SHP77 (cell line): ENCODE measurements at places on chromosomes 1 and 21.

DNA sequence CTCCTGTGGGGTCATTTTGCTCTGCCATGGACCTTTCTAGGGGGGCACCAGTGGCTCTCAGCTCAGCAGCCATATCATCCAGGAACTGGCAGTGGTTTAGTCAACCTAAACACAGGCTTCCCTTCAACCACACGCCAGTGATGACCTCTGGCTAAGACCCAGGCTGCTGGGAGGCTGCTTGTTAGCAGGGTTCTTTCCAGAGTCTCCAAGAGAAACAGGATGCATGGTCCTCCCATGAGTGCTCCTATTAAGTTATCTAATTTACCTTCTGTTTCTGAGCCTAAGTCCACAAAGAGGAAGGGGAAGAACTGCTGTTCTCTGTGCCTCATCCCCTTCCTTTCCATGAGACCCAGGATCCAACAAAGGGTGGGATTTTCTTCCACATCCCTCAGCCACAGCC lies 137.3 kb upstream of the PLXNA2 start:
- no peak for DNase-seq

- no peak for DNase-seq
Measured at GRCh38 chr1:169565335-169566271, 20.7 kb downstream of the F5 start.

- no peak for DNase-seq
Measured at GRCh38 chr1:184739796-184740195, 14.9 kb downstream of the EDEM3 start.

GRCh38 chr1:37255136-37255795 lies 219.1 kb upstream of the ZC3H12A start:
- DNase-seq, result no peak

DNA sequence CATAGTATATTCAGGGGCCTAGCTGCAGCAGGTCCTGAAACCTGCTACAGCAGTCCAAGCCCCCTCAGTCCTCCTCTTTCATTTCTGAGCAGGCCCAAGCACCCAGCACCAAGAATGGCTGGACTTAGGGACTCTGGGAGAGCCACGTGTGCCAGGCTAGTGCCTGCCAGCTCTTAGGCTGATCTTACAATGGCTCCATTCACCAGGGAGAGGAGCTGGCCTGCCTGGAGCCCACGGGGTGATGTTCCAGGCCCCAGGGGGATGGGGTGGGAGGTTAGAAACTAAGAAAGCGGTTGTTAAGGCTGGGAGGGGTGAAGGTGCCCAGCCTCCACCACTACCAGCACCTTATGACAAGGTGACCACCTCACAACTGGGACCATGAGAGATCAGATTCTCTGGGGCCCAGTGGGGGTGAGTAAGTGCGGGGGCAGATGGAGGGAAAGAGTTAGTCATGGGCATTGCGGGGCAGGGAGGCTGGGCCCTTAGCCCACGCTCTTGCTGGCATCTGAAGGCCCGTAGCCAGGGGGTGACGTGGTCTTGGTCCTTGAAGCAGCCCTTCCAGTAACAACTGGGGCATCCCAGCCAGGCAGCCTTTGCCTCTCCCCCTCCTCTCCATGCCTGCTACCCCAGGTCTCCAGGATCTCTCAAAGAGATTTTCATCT lies 30.3 kb upstream of the CLIC4 start:
- no peak for DNase-seq

DNA sequence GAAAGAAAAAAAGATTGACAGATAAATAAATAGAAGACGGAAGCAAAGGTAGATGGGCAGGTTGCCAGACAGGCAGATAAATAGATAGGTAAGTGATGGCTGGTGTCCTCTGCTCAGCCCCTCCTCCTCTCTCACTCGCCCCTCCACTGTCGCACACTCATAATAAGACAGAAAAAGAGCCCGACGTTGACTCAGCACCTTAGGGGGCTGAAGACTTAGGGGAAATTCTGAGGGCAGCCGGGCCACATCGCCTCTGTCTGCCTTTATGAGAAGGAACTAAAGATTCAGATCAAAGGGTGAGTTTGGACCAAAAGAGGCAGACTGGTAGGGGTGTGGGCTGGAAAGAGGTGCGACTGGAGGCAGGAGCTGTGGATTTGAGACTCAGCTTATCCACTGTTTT lies 158.1 kb upstream of the IGSF21 start:
- DNase-seq, result no peak

DNA sequence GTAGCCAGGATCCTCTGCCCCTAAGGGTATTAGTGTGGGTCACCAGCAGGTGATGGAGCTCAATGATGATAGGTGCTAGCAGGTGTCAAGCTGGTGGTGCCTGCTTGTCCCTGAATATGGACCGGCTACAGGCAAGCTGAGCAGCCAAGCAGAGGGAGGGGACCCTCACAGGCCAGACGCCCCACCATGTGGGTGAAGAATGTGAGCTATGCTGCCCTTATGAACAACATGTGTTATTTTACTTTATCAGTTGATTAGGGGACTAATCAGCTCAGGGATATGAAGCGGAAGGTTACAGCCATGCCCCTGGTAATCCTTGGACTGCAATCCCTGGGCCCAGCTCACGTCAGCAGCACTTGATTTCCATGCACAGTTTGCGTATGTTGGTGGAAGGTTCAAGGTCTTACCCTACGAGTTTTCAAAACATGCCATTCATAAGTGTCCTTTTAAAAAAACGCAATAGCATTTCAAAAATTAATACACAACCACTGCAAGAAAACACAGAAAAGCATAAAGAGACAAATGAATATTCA lies 106.0 kb downstream of the CDC7 start:
- no peak for DNase-seq

DNA sequence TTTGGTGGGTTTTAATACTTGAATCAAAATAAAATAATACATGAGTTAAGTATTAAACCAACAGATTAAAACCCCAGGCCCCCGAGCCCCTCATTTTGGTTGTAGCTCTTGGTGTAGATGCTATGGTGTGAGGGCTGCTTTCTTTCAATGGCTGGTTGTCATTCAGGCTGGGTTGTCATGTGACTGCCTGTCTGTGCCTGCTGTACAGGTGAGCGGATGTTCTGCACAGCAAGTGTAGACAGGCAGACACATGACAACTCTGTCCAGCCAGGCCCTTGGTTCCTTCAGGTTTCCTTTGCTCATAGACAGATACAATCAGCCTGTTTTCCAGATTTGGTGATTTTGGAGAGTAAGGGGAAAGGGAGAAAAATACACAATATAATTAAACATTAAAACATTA lies 281.9 kb upstream of the C1orf105 start:
- no peak for DNase-seq

DNA sequence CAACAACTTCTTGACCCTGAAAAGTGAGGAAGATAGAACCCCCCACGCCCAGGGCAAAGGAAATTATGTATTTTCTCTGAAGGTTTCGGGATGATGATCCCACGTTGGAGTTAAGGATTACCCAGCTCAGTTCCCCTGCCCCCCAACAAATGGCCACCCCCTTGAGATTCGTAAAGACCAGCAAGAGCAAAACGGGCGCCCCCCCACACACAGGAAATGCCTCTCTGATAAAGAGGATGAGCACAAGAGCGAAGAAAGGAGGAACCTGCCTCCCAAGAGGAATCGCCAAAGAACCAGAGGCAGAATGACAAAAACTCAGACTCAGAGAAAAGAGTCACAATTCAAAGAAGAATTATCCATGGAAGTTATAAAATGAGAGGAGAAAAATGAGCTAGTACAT lies 576.9 kb downstream of the MATN1 start:
- no peak for DNase-seq

DNA sequence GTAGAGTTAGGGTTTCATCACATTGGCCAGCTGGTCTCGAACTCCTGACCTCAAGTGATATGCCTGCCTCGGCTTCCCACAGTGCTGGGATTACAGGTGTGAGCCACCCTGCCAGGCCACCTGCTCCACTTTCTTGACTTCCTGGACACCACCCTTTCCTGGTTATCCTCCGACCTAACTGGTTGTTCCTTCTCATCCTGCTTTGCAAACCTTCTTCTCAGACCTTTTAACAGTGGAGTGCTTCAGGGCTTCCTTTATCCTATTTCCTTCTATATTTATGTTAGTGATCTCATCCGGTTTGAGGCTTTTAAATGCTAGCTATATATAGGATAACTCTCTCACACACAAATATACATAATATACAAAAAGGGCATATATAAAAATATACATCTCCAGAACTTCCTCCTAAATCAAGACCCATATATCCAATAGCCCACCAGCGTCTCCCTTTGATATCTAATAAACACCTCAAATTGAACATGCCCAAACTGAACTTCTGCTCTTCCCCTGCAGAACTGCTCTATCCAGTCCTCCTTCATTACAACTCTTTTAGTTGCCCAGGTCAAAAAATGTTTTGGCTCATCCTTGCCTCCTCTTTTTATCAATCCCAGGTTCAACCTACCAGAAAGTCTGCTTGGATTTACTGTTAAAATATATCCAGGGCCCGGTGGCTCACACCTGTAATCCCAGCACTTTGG lies 19.5 kb upstream of the UQCRHL start:
- DNase-seq, result no peak

GRCh38 chr1:237712082-237712481 lies 178.6 kb downstream of the ZP4 start:
- DNase-seq, result no peak

DNA sequence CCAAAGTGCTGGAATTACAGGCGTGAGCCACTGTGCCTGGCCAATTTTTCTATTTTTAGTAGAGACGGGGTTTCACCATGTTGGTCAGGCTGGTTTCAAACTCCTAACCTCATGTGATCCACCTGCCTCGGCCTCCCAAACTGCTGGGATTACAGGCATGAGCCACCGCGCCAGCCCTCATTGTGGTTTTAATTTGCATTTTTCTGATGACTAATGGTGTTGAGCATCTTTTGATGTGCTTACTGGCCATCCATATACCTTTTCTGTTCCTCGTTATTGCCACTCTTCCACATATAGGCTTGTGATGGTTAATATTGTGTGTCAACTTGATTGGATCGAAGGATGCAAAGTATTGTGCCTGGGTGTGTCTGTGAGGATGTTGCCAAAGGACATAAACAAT lies 17.4 kb upstream of the ENAH start:
- no peak for DNase-seq

DNA sequence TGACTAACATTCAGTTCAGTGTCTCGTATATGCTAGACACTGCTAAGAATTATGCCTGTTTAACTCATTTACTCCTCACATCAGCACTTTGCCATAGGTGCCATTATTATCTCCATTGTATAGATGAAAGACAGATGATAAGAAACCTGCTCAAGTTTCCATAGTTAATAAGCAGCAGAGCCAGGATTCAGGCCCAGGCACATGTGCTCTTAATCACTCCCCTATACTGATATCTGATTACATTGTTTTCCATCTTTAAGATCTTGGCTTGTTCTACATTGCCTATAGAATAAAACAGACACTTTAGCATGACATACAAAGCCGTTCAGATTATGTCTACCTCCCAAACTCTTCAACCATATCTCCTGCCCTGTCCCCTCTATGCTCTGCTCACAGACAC lies 30.5 kb upstream of the USH2A start:
- no peak for DNase-seq

DNA sequence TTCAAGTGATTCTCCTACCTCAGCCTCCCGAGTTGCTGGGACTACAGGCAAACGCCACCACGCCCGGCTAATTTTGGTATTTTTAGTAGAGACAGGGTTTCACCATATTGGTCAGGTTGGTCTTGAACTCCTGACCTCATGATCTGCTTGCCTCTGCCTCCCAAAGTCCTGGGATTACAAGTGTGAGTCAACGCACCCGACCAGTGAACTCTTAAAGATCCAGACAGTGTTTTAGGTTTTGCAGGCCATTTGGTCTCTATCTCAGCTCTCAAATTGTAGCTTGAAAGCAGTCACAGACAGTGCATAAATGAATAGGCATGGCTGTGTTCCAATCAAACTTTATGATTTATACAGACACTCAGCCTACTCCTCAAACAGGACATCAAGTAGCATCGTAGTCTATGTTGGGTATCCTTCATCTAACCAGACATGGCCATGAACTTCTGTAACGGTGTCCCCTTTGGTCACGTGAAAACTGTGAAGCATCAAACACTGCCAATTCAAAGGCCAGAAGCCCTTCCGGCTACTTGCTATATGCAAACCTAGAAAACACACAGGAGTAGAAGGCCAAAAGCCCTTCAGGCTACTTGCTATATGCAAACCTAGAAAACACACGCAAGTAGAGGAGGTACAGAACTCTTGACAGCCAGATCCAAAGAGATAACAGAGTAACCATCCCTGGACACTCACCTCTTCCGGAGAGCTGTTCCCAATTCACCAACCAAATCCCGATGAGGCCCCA lies 3.1 kb downstream of the FUCA1 start:
- DNase-seq, result no peak
